ENCODE measurements at places on chromosomes 2 and 18. TPM values are rescaled to one million over a fixed set of nuclear protein-coding genes. Genes with fewer than 3 reads are reported as not detected.

ABCB6 gene
- 9.5 TPM for total RNA-seq

EHBP1 gene
- total RNA-seq, result 50.1 TPM

RBM44 gene
- not detected for total RNA-seq

GPR45 gene
- not detected for total RNA-seq

GLB1L gene
- total RNA-seq, result 10.2 TPM

CCDC102B gene
- 0.86 TPM for total RNA-seq

REG3A gene
- total RNA-seq, result not detected
